ENCODE measurements at places on chromosomes 4 and X.

- no peak for DNase-seq
These were observed 1950.0 kb upstream of the IGFBP7 start for GRCh38 chr4:59060002-59060846.

- DNase-seq = peak; percentile 76
These were observed 165.8 kb downstream of the NSUN7 start for GRCh38 chr4:40915318-40916217.

DNA sequence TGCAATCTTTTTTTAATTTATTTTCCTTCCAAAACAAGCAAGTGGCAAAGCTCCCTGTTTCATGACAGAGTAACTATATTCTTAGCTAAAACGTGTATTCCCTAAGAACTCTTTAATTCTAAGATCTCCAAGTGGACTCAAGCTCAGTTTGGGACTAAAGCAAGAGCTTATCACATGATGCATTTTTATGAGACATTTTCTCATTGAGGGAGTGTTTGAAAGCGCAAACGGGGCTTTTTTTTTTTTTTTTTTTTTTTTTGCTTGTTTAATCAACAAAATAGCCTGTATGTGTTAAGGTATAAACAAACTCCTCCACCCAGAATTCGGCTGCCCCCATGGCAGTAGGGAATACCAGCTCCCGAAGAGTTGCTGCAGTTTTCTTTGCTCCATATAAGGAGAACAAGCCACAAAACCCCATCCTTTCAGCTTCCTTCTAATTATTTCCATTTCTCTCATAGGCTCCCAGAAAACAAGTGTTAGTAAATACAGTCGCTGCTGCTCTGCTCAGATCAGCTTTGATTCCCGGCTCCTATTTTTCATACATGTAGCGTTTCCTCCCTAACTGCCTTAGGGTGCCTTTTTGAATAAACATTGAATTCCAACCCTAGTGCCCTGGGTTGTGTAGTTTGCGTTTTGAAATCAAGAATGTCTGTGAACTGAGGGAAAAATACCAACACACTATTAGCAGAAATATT, 669 bp upstream of the PPARGC1A start:
- DNase-seq = no peak

- DNase-seq = peak; percentile 19
These were observed 54.1 kb downstream of the SRPX start for GRCh38 chrX:38166478-38167083.

GRCh38 chr4:2069161-2069971, 10.2 kb downstream of the NAT8L start:
- no peak for DNase-seq

DNA sequence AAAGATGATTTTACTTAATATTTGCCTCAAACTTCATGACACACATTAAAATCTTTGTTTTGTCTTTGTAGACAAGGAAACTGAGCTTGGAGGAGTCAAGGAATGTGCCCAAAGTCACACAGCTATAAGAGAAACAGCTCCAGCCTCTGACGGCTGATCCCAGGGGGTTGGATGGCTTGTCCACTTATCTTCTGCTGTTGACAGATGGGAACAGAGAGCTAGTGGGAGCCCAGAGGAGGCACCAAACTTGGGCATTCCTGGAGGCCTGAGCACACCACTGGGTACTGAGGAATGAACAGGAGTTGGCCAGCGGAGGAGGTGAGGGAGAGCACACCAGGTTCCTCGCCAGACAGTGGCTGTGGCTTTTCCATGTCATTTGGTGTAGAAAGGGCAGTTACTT, 56.4 kb upstream of the GPR78 start:
- peak; percentile 28 for DNase-seq

- no peak for DNase-seq
These were observed 20.9 kb downstream of the UVSSA start for GRCh38 chr4:1367936-1368289.

DNA sequence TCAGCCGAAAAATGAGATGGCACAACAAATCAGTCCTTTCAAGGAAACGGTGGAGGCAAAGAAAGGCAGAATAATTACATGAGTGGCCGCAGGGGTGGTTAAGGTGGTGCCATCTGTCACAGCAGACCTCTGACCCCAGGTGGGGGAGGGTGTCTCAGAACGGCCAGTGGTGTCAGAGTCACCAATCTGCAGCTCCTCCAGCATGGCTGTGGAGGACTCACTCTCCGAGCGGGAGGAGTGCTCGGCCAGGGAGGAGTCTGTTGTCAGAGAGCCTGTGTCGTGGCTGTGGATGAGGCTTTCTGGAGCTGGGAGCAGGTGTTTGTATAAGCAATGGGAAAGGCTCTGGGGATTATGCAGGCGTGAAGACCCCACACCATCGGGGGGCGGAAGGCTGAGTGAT, 130.3 kb upstream of the PDLIM3 start:
- DNase-seq = no peak

DNA sequence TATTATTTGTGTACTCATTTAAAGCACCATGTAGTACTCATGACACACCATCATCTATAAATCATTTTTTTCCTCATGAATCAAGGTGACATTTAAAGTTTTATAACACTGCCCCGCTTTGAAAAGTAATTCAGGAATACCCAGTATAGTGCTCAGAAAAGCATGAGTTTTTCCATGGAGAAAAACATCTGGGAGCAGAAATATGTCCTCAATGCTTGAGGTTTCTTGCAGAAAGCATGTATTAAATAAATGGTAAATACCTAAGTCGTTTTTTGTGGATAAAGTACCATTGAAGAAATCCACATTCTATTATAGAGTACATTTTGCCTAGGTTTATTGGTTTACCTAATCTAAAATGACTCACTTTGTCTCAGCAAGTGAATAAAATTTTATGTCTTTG, 66.2 kb downstream of the UBA6 start:
- no peak for DNase-seq

DNA sequence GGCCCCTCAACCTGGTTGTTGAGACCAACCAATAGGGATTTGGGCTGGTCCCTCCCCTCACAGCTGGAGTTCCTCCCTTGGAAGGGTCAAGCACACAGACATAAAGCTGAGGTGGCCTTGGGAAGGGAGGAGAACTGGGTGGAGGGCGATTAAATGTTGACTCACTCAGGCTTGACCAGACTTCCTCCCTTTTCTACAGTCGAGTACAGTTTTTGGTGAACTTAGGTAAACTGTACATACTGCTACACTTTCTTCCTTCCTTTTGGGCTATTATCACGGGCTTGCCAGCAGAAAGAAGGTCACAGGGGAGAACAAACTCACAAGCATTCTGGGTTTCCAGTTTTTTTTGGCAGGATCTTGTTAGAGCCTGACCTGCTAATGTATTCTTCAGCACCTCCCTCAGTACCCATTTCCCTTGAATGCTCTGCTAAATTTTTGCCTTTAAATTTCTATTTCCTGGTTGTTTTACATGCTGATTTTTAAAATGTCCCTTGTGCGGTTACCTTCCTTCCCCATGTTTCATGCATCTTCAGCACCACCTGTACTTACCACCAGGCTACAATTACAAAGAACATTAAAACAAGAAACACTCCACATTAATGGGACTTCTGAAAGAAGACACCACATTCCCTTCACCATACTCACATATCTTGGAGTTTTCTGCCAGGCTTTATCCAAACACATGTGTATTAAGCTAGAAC, 135.2 kb upstream of the RASGEF1B start:
- DNase-seq = no peak

DNA sequence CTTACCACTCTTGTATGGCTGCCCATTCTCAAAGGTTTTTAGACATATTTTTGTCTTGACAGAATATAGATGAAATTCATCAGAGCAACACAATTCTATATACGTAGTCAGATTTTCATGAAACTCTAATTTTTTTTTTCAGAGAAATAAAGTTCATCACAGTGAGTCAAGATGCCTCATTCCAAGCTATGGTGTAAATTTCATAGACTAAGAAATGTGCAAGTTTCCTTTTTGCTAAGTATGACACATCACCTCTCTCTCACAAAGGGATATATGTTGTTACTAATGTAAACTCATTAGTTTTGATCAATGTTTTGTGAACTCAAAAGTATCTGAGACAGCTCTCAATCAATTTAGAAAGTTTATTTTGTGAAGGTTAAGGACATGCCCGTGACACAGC, 60.4 kb upstream of the ATXN3L start:
- DNase-seq = peak; percentile 78

DNA sequence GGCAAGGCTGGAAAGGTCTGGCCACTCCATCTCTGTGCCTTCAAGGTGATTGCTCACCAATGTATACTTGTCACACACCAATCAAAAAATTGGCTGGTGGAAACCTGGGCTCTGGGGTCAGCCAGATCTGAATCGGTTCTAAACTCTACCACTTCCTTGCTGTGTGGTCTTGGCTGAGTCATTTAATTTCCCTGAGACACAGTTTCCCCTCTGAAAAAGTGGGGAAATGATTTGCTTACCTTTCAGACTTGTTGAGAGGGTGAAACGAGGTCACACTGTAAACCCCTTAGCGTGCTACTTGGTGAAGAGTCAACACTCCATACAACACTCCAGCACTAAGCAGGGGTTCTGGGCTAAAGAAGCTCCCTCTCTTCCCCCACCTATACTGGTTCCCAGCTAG, 252.3 kb upstream of the ZIC3 start:
- DNase-seq = no peak

DNA sequence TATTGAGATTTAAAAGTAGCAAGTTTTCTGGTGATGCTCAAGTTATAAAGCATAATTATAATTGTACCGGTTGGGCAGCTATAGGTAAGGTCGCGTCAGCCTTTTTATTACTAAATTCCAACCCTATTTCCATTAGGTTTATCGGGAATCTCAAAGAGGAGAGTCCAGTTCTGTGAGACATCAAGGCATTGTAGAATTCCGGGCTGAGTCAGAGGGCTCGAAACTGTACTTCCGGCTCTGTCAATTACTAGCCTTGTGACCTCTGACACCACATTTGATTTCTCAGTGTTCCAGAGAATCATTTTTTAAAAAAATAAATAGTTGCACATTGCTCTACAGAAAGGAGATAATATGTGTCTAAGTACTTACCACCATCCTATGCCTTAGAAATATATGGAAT, 4.3 kb downstream of the IL1RAPL1 start:
- DNase-seq = no peak

GRCh38 chr4:169841776-169842175, 84.0 kb upstream of the HPF1 start:
- no peak for DNase-seq

DNA sequence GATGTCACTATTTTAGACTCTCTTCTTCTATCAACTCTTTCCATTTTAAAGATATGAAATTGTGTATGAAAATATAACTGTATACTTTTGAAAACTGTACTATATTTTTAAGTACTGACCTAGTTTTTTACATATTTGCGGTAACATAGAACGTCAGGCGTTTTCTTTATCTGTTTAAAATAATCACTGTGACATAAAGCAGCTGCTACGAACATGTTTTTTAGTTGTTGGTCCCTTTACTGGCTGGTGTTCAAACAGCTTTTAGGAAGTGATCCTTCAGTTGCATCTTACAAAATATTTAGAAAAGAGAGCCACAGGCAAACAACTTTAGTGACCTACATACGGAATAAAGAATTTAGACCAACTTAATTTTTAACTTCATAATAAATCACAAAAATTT, 73.1 kb downstream of the METTL14 start:
- DNase-seq = peak; percentile 46

- DNase-seq = no peak
These were observed 38.8 kb downstream of the CHIC2 start for GRCh38 chr4:54025582-54025981.

GRCh38 chr4:7540206-7540605, 105.5 kb upstream of the PSAPL1 start:
- DNase-seq = peak; percentile 8

- peak; percentile 91 for DNase-seq
These were observed 56.0 kb downstream of the SPRY1 start for GRCh38 chr4:123452616-123453015.

GRCh38 chr4:181618896-181619295, 624.3 kb upstream of the TENM3 start:
- DNase-seq = no peak

DNA sequence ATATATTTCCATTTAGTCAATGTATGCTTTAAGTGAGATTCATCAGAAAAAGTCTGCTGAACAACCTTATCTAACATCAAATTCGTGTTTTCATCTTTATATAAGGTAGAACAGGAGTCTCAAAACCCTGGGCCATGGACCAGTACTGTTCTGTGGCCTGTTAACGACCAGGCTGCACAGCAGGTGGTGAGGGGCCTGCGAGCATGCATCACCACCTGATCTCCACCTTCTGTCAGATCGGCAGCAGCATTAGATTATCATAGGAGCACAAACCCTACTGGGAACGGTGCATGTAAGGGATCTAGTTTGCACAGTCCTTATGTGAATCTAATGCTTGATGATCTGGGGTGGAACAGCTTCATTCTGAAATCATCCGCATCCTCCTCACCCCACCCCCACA, 3.2 kb downstream of the CTSO start:
- DNase-seq = no peak

GRCh38 chr4:120043828-120044227, 22.8 kb downstream of the MAD2L1 start:
- DNase-seq = no peak

- DNase-seq = peak; percentile 97
These were observed 8.8 kb downstream of the ENPEP start for GRCh38 chr4:110484767-110485166.

GRCh38 chr4:17329046-17329445, 182.8 kb downstream of the QDPR start:
- DNase-seq = no peak

DNA sequence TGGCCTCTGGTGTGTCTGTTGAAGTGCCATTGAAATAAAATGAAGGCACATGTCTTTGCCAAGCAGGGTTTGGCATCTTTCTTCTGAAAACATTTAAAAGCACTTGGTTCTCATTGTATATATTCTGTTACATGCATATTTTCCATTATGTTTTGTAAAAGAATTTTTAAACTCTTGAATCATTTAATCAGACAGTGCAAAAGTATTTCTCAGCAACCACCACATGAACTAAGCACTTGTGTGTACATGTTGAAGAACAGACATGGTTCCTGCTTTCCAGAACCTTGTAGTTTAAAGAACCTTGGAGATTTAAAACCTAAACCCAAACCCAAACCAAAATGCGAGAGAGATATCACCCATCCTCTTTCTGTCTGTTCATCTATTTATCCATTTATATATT, 220.3 kb upstream of the GIMD1 start:
- no peak for DNase-seq

DNA sequence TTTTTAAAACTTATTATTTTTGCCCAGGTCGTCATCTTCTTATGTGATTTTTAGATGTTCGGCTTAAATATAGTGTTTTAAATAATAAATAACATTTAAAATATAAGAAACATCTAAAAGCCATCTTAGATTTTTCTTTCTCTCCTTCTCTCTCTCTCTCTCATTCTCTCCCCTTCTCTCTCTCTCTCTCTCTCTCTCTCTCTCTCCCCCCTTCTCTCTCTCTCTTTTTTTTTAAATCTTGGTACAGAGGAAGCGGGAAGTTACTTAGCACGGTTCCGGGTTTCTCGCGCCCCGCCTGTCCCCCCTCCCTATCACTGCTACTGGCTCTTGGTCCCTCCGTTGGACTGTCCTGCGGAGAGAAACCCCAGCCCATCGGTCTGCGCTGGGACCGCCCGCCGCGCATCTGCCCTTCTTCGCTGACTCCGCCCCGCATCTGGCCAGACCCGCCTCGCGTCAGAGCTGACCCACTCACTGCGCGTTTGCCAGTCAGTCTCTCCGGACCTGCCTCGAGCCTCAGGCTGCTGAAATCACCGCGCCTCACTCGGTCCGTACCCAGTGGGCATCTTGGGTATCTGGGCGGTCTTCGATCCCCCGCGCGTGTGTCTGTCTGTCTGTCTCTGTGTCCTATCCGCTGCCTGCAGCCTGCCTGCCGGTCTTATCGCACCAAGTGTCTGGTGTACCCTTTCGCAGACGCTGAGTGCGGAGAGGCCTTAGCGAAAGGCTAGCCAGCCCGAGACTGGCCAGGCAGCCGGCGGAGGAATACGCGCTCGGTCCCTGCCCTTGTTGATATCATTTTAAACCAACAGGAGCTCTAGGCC, at the start of gene PABPC5:
PABPC5 (plus strand) TSS at position 489 of the 818 bp plus-strand sequence. CDS start 739 bp downstream, outside the sequence.
- peak; percentile 86 for DNase-seq

GRCh38 chr4:17093481-17093880, 195.0 kb upstream of the LDB2 start:
- no peak for DNase-seq

All from fibroblast of skin of right quadriceps (primary cell).